ENCODE measurements at places on chromosomes 13 and 19.

- peak; percentile 9 for DNase-seq
Measured at GRCh38 chr19:51094696-51095279, 12.1 kb upstream of the KLK14 start.

GRCh38 chr19:18658366-18658855, 21.6 kb downstream of the KLHL26 start:
- DNase-seq: no peak

GRCh38 chr19:12052497-12053169, at the start of gene ZNF878:
Gene ZNF878 (minus strand): TSS chr19:12052961. CDS start chr19:12052801, 160 bp downstream.
- DNase-seq: no peak

GRCh38 chr13:76148374-76148773, 512.2 kb downstream of the LMO7 start:
- no peak for DNase-seq

DNA sequence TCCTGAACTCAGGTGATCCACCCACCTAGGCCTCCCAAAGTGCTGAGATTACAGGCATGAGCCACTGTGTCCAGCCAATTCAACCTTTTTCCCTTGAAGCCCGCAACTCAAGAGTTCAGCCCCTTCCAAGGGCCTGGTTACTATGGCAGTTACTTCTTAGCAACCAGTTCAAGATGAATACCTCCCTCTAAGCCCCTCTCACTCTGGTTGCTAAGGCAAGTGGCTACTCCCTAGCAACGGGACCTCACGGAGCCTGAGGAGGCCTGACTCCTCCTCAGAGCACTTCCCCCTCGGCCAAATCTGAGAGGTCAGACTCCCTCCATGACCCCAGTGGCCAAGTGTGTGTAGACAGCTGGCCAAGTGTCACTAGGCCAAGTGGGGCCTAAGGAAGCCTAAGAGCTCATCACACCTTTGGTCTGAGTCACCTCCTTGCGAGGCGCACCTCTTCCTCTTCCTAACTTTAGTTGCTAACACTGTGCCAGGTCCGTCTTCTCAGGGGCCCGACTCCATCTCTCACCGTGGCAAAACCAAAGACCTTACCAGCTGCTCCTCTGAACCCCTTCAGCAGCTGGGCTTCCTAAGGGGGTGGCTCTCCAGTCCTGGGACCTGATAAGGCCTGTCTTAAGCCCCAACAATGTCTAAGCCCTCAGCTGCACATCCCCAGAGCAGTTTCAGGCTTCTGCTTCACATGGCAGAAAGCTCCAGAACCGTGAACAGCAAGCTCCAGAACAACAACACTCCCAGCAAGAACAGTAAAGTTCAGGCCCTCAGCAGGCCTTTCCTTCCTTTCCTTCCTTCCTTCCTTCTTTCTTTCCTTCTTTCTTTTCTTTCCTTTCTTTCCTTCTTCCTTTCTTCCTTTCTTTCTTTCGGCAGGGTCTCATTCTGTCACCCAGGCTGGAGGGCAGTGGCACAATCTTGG, 9.6 kb downstream of the CD37 start:
- DNase-seq: no peak

DNA sequence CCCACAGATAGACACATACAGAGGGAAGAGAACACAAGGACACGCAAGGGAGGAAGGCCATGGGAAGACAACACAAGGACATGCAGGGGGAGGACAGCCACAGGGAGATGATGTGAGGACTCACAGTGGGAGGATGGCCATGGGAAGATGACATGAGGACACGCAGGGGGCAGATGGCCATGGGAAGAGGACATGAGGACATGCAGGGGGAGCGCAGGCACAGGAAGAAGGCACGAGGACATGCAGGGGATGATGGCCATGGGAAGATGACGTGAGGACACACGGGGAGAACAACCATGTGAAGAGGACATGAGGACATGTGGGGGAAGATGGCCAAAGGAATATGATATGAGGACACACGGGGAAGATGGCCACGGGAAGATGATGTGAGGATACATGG, 84.7 kb downstream of the UQCRFS1 start:
- no peak for DNase-seq
